ENCODE measurements at places on chromosomes 13 and 19. TPM values are rescaled to one million over a fixed set of nuclear protein-coding genes. Genes with fewer than 3 reads are reported as not detected.
A peak's percentile ranks its signal among the peaks of the same experiment; 100 is the strongest.

The LRRC25 gene
- 0.82 TPM for total RNA-seq

- no peak for DNase-seq
- H3K36me3 ChIP-seq, result no peaks in the 10 kb centered on the region
- H3K4me3 ChIP-seq, result no peak overlapping the region
- no peaks in the 10 kb centered on the region for H3K27me3 ChIP-seq
Observed at GRCh38 chr13:110528371-110528770, 33.2 kb downstream of the RAB20 start.

The VSIG10L gene
- 0.11 TPM for total RNA-seq

GRCh38 chr19:22606954-22607652 is 27.0 kb upstream of the ZNF492 start:
- H3K4me1 ChIP-seq, result no peaks in the 10 kb centered on the region
- no peak for DNase-seq
- H3K4me3 ChIP-seq, result no peak overlapping the region
- H3K36me3 ChIP-seq, result no peaks in the 10 kb centered on the region

- DNase-seq, result peak; percentile 54
- peak overlapping the region; percentile 96 for H3K4me3 ChIP-seq
- peaks cover 79% of the 10 kb centered on the region for H3K4me1 ChIP-seq
Observed at GRCh38 chr19:35715981-35716800, 1.6 kb upstream of the KMT2B start.

DNA sequence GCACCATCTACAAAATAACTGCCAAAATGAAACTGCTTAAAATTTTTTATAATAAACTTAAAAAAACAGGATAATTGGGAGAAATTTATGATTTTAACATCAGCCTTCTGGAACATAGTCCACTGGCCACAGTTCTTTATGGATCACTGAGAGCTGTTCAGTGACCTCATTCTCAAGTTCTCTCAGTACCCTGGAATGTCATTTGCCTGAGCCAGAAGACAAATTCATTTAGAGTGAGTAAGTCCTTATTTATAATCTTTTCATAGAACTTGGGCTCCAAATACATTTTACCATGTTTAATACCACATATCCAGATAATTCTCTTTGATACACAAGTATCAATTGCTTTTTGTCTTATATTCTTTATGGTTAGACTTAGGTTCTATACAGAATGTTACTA is 87.6 kb downstream of the CAB39L start:
- no peak for DNase-seq
- no peaks in the 10 kb centered on the region for H3K4me1 ChIP-seq
- H3K36me3 ChIP-seq, result peaks cover 4% of the 10 kb centered on the region
- H3K27me3 ChIP-seq, result no peaks in the 10 kb centered on the region

The TSHZ3 gene
- 0.38 TPM for total RNA-seq

GRCh38 chr13:65768545-65768944 is 1461.6 kb downstream of the PCDH9 start:
- no peak overlapping the region for H3K4me3 ChIP-seq
- no peaks in the 10 kb centered on the region for H3K27me3 ChIP-seq
- no peaks in the 10 kb centered on the region for H3K36me3 ChIP-seq

DNA sequence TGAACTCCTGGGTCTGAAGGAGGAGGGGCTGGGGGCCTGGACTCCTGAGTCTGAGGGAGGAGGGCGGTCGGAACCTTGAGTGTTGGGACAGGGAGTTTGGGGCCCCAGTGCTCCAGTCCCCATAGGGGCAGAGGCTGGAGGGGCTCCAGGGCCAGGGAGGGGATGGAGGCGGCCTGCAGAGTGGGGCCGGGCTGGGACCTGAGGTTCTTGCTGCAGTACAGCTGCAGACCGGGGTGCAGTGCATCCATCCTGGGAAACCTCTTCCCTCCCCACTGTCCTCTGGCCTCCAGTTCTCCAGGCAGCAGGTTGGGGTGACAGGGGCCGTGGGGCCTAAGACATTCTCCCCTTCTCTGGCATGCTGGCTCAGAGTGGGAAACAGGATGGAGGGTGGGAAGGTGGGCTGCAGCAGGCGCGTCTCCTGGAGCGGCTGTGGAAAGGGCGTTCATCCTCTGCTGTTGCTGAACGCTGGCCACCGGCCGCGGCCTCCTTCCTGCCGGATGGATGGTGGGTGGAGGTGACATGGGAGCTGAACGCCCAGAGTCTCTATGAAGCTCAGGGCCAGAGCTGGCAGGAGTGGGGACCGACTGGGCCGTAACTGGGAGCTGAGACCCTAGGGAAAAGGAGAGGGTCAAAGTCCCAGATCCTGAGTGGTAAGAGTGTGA is 1.6 kb downstream of the BRSK1 start:
- no peak for DNase-seq
- no peak overlapping the region for H3K4me3 ChIP-seq
- H3K27me3 ChIP-seq, result no peaks in the 10 kb centered on the region

The RXFP2 gene
- not detected for total RNA-seq

DNA sequence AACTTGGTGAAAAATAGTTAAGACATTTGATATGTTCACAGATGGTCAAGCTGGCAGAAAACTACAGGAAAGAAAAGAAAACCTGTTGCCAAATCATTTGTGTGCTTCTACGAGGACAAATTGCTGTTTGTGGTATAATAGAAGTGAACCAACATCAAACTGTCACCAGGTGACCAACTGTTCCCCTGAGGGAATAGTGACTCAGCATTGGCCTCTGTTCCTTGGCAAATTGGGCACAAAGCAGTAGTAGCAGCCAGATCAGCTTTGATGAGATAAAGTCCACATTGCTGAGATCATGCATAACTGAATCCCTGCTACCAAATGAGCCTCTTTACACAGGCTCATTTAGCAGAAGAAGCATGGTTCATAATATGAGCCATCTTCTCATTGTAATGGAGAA is 103.5 kb downstream of the POSTN start:
- no peak overlapping the region for H3K4me3 ChIP-seq
- H3K27me3 ChIP-seq, result no peaks in the 10 kb centered on the region
- H3K4me1 ChIP-seq, result no peaks in the 10 kb centered on the region
- no peak for DNase-seq

DNA sequence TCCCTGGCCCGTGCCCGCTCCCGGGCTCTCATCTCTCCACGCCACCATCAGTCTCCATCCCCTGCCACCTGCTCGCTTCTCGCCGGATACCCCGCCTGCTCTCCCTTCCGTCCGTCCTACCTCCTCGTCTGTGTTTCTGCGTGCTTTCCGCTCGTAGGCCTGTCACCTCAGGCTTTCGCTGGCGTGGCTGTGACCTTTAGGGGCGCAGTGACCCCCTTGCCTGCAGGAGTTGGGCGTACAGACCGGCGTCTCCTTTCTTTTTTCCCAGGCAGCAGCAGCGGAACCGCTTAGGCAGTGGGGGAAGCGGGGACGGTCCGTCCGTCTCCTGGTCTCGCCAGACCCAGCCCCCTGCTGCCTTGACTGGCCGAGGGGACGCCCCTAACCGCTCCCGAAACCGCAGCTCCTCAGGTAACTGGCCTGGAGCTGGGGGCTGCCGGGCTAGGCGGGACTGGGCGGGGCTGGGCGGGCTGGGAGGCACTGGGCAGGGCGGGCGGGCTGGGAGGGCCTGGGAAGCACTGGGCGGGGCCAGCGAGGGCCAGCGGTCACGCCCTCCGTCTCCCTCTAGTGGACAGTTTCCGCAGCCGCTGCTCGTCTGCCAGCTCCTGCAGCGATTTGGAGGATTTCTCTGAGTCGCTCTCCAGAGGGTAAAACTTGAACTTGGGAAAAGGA is 6.3 kb downstream of the PGLYRP1 start:
- peak; percentile 74 for DNase-seq
- H3K27ac ChIP-seq, result no peak overlapping the region
- peaks cover 3% of the 10 kb centered on the region for H3K36me3 ChIP-seq

The SHISA7 gene
- not detected for total RNA-seq

- DNase-seq, result no peak
- no peak overlapping the region for H3K27ac ChIP-seq
- H3K4me1 ChIP-seq, result peaks cover 43% of the 10 kb centered on the region
- no peak overlapping the region for H3K4me3 ChIP-seq
Observed at GRCh38 chr19:42250666-42251531, 4.0 kb downstream of the ERF start.

GRCh38 chr19:17294051-17294891 is 9.0 kb downstream of the ABHD8 start:
- no peaks in the 10 kb centered on the region for H3K27me3 ChIP-seq
- DNase-seq, result no peak
- H3K4me3 ChIP-seq, result no peak overlapping the region

DNA sequence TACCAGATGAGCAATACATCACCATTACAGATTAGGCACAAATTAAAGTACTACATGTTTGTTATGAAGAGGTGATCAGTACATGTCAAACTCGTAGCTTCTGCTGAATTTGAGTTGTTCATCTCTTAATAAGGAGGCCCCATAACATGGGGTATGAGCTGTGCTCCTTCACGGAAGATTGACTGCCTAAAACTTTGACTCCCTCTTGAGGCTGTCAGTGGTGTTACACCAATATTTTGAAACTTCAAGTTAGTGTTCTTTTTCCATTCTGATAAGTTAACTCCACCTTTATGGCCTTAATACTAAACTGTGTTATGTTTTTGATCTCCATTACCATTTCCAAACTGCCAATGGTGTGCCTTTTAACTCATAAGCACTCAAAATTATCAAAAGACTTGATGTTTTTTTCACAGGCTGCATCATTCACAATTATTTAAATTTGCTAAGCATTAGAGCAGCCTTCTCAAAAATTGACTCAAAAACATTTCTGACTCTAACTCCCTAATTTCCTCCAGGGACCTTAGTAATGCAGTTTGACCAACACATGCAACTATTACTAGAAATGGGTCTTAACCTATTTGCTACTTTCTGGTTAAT is 1591.5 kb downstream of the PCDH9 start:
- DNase-seq, result no peak
- no peak overlapping the region for H3K4me3 ChIP-seq
- H3K27ac ChIP-seq, result no peak overlapping the region
- H3K27me3 ChIP-seq, result no peaks in the 10 kb centered on the region
- no peaks in the 10 kb centered on the region for H3K4me1 ChIP-seq

The SSC5D gene
- total RNA-seq, result 1.3 TPM

The ZNF283 gene
- 3.7 TPM for total RNA-seq

The CYP2A6 gene
- not detected for total RNA-seq

The CEACAM8 gene
- not detected for total RNA-seq

- H3K27me3 ChIP-seq, result peaks cover 12% of the 10 kb centered on the region
- peak; percentile 86 for DNase-seq
- H3K4me3 ChIP-seq, result peak overlapping the region; percentile 29
- no peak overlapping the region for H3K27ac ChIP-seq
Observed at GRCh38 chr19:15584541-15585115, 30.4 kb upstream of the CYP4F8 start.

GRCh38 chr19:18391509-18392075 is 5.6 kb downstream of the GDF15 start:
- H3K36me3 ChIP-seq, result no peaks in the 10 kb centered on the region
- peaks cover 20% of the 10 kb centered on the region for H3K27me3 ChIP-seq
- H3K4me1 ChIP-seq, result peaks cover 14% of the 10 kb centered on the region
- H3K4me3 ChIP-seq, result no peak overlapping the region

DNA sequence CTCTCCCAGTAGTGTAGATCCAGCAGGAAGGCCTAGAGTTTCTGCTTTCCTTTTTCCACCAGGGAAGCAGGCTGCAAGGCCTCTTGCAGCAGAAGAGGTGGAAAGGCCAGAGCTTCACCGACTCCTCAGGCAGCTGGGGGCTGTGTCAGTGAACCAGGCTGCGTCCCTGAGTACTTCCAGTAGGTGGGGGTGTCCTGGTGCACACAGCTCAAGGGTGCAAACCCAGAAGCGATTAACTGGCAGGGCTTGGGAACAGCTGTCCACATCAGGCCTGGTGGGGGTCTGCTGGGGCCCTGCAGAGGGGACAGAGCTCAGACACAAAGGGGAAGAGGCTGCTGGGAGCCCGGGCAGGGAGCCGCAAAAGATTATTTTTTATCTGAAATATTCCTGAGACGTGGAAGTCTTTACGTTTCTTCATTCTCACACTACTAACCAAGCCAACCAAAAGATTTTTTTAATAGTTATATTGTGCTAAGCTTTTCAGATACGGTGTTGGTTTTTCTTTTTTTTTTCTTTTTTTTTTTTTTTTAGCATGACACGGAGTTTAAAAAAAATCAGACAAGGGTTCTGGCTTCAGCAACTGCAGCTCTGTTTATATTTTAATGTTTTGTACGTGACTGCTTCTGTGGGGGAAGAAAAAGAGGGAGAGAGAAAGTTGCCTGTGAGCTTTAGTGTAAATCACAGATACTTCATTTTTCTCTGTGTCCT is 11.0 kb downstream of the TSHZ3 start:
- no peak for DNase-seq
- no peak overlapping the region for H3K4me3 ChIP-seq
- H3K27ac ChIP-seq, result no peak overlapping the region
- no peaks in the 10 kb centered on the region for H3K36me3 ChIP-seq

The SERTM1 gene
- not detected for total RNA-seq

DNA sequence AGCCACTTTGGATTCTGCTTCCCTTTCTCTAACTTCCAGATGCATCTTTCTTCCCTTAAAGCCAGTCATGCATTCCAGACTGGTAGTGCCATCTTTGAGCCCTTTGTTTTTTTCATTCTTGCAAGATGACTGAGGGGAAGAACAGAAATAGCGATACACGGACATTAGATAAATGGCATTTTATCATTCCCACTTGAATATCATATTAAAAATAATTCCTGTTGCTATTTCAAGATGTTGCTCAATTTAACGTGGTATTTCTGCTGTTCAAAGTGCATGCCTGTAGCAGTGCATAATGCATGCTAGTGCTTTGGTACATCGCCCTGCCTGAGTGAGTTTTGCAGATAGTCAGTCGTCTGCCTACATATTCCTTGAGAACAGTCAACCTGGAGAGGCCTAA is 140.6 kb upstream of the FRY start:
- H3K4me3 ChIP-seq, result no peak overlapping the region
- H3K36me3 ChIP-seq, result no peaks in the 10 kb centered on the region
- no peaks in the 10 kb centered on the region for H3K4me1 ChIP-seq
- H3K27ac ChIP-seq, result no peak overlapping the region
- H3K27me3 ChIP-seq, result no peaks in the 10 kb centered on the region

GRCh38 chr13:112642090-112642460 is 47.8 kb upstream of the ATP11A start:
- no peak overlapping the region for H3K27ac ChIP-seq
- H3K36me3 ChIP-seq, result no peaks in the 10 kb centered on the region

The FBXO17 gene
- total RNA-seq, result not detected

GRCh38 chr19:1497578-1498235 is 6.7 kb downstream of the REEP6 start:
- H3K4me3 ChIP-seq, result no peak overlapping the region
- no peaks in the 10 kb centered on the region for H3K36me3 ChIP-seq
- no peaks in the 10 kb centered on the region for H3K4me1 ChIP-seq
- H3K27me3 ChIP-seq, result peaks cover 3% of the 10 kb centered on the region
- H3K27ac ChIP-seq, result no peak overlapping the region
- no peak for DNase-seq

The UPF3A gene
- total RNA-seq, result 31.8 TPM

- H3K4me3 ChIP-seq, result no peak overlapping the region
- no peak overlapping the region for H3K27ac ChIP-seq
- H3K4me1 ChIP-seq, result peaks cover 23% of the 10 kb centered on the region
- no peak for DNase-seq
- H3K27me3 ChIP-seq, result no peaks in the 10 kb centered on the region
Observed at GRCh38 chr19:18948976-18949356, 7.9 kb upstream of the HOMER3 start.

GRCh38 chr19:32316034-32316433 is 29.4 kb upstream of the ZNF507 start:
- H3K27me3 ChIP-seq, result peaks cover 6% of the 10 kb centered on the region
- no peak overlapping the region for H3K27ac ChIP-seq
- H3K4me3 ChIP-seq, result no peak overlapping the region

- peaks cover 13% of the 10 kb centered on the region for H3K4me1 ChIP-seq
- no peak overlapping the region for H3K4me3 ChIP-seq
- peak; percentile 74 for DNase-seq
- no peak overlapping the region for H3K27ac ChIP-seq
Observed at GRCh38 chr19:48999481-49000325, 6.0 kb downstream of the RUVBL2 start.

- H3K4me3 ChIP-seq, result no peak overlapping the region
- H3K27me3 ChIP-seq, result no peaks in the 10 kb centered on the region
- no peaks in the 10 kb centered on the region for H3K4me1 ChIP-seq
Observed at GRCh38 chr13:50400035-50400726, 384.9 kb downstream of the KCNRG start.

The PSG7 gene
- not detected for total RNA-seq
